ENCODE measurements at places on chromosomes 2 and 18. TPM values are rescaled to one million over a fixed set of nuclear protein-coding genes. Genes with fewer than 3 reads are reported as not detected.

The SNTG2 gene
- total RNA-seq: 1.9 TPM

The CHRND gene
- not detected for total RNA-seq

The CYP27C1 gene
- 5.7 TPM for total RNA-seq

The APOB gene
- 0.07 TPM for total RNA-seq

The SYT4 gene
- total RNA-seq: not detected

The RIT2 gene
- not detected for total RNA-seq

The PRSS56 gene
- not detected for total RNA-seq

The CD226 gene
- total RNA-seq: 0.07 TPM

The KCNJ13 gene
- total RNA-seq: not detected

The ACSL3 gene
- 163 TPM for total RNA-seq

The SMARCAL1 gene
- 37.6 TPM for total RNA-seq

The ACKR3 gene
- 88.3 TPM for total RNA-seq

The SLC9A2 gene
- total RNA-seq: not detected

The VWA3B gene
- not detected for total RNA-seq

The YPEL5 gene
- total RNA-seq: 162 TPM

The EVA1A gene
- 19.0 TPM for total RNA-seq

The ARHGEF33 gene
- 0.30 TPM for total RNA-seq

The MREG gene
- total RNA-seq: 5.3 TPM

The WDR75 gene
- total RNA-seq: 39.5 TPM

The TMEM247 gene
- total RNA-seq: not detected

The DHRS9 gene
- not detected for total RNA-seq
